Substantia nigra (tissue), 51 donors: ENCODE measurements at places on chromosomes 11 and 22.

GRCh38 chr22:35202376-35202775, 54.9 kb upstream of the HMGXB4 start:
- no peak for DNase-seq

GRCh38 chr11:113553235-113553634, 78.0 kb upstream of the DRD2 start:
- no peak for DNase-seq

DNA sequence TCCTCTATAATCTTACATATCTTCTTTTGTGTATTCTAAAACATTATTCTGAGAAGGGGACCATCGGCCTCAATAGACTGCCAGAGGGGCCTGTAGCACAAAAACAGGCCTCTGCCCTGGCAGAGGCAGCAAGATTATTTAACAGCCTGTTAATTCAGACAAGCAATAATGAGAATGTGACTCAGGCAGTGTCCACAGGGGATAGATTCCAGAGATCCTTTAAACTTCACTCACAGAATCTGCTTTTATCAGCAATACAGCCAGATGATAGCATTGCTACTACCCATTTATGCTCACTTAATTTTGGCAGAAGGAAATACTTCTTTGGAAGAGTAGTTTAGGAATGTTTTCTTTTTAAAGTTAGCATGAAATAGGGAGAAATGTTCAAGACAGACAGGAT, 44.9 kb downstream of the AAMDC start:
- no peak for DNase-seq

DNA sequence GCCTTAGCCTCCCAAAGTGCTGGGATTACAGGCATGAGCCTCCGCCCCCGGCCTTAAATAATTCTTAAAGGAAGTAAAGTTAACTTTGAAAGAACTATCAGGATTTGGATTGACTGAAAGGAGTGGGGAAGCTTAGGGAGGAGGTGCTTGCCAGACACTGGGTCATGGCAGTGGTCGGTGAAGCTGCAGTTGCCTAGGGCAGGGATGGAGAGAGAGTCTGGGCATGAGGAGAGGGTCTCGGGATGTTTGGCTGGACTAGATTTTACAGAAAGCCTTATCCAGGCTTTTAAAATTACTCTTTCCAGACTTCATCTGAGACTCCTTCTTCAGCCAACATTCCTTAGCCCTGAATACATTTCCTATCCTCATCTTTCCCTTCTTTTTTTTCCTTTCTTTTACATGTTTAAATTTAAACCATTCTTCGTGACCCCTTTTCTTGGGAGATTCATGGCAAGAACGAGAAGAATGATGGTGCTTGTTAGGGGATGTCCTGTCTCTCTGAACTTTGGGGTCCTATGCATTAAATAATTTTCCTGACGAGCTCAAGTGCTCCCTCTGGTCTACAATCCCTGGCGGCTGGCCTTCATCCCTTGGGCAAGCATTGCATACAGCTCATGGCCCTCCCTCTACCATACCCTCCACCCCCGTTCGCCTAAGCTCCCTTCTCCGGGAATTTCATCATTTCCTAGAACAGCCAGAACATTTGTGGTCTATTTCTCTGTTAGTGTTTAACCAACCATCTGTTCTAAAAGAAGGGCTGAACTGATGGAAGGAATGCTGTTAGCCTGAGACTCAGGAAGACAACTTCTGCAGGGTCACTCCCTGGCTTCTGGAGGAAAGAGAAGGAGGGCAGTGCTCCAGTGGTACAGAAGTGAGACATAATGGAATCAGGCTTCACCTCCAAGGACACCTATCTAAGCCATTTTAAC, at the start of gene NNMT:
Gene NNMT (plus strand): TSS at position 724 of the 929 bp plus-strand sequence. CDS start 158 bp downstream, at position 882.
- DNase-seq = no peak

GRCh38 chr11:2890466-2891294, 5.1 kb upstream of the CDKN1C start:
- DNase-seq = no peak

GRCh38 chr11:114150671-114151070, 91.2 kb downstream of the ZBTB16 start:
- DNase-seq = no peak

- no peak for DNase-seq
These were observed 31.7 kb downstream of the ZFTA start for GRCh38 chr11:63736864-63737263.
